Activated naive CD4-positive, alpha-beta T cell treated with anti-CD3 and anti-CD28 coated beads, Interleukin-2, amount 10 ng/mL, durations not matched to agents 7 days and 5 days (primary cell): ENCODE measurements at places on chromosomes 4 and X.
A peak's percentile ranks its signal among the peaks of the same experiment; 100 is the strongest.

GRCh38 chr4:184409911-184410692 is 64.2 kb downstream of the IRF2 start:
- H3K27ac ChIP-seq = peak overlapping the region; percentile 85
- peak; percentile 58 for DNase-seq
- no peaks in the 10 kb centered on the region for H3K27me3 ChIP-seq
- peak overlapping the region; percentile 19 for H3K4me3 ChIP-seq
- peaks cover 74% of the 10 kb centered on the region for H3K36me3 ChIP-seq
- H3K4me1 ChIP-seq = peaks cover 73% of the 10 kb centered on the region

- H3K27me3 ChIP-seq = no peaks in the 10 kb centered on the region
- H3K4me3 ChIP-seq = no peak overlapping the region
- no peaks in the 10 kb centered on the region for H3K36me3 ChIP-seq
- no peaks in the 10 kb centered on the region for H3K4me1 ChIP-seq
- DNase-seq = no peak
Observed at GRCh38 chr4:156501962-156502361, 469.6 kb downstream of the PDGFC start.

DNA sequence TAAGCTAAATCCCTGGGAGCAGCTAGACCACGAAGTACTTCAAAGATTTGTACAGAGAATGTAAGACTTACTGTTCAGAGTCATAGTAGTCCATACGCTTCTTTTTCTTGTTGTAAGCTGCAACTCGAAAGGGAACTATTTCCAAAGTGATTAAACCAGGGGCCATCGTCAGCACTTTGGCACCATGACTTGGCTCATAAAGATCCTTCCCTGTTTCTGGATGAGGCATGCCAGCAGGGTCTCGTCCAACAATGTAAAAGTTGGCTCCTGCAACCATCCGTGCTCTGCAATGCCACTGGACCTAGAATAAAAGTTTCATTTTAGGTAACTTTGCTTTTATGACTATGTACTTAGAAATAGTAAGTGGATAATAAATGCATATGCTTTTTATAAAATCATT is 88.5 kb downstream of the PAPSS1 start:
- H3K4me1 ChIP-seq = no peaks in the 10 kb centered on the region
- H3K36me3 ChIP-seq = peaks cover 4% of the 10 kb centered on the region
- no peak overlapping the region for H3K4me3 ChIP-seq
- no peak for DNase-seq
- H3K27me3 ChIP-seq = no peaks in the 10 kb centered on the region

DNA sequence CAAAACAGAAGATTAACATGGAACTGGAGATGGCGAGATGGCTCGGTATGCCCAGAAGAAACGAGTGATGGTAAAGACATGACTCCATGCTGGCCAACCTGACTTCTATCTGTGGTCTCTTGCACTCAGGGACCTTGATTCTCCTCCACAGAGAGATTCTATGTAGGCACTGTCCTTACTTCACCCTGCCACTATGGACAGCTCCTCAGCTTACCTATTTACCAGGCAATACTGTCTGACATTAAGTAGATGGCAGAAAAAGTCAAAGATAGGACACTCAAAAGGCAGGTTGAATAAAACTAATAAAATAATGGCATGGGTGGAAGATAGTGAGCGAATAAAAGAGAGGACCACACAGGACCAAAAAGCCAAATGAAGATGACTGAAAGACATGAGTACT is 35.2 kb upstream of the NDNF start:
- H3K27me3 ChIP-seq = peaks cover 12% of the 10 kb centered on the region
- H3K4me1 ChIP-seq = peaks cover 10% of the 10 kb centered on the region
- no peak overlapping the region for H3K27ac ChIP-seq
- H3K36me3 ChIP-seq = no peaks in the 10 kb centered on the region
- H3K4me3 ChIP-seq = no peak overlapping the region
- DNase-seq = no peak

- H3K36me3 ChIP-seq = no peaks in the 10 kb centered on the region
- no peak for DNase-seq
- H3K27ac ChIP-seq = no peak overlapping the region
- H3K27me3 ChIP-seq = peaks cover 4% of the 10 kb centered on the region
- H3K4me1 ChIP-seq = no peaks in the 10 kb centered on the region
Observed at GRCh38 chr4:40963897-40964478, 214.2 kb downstream of the NSUN7 start.

DNA sequence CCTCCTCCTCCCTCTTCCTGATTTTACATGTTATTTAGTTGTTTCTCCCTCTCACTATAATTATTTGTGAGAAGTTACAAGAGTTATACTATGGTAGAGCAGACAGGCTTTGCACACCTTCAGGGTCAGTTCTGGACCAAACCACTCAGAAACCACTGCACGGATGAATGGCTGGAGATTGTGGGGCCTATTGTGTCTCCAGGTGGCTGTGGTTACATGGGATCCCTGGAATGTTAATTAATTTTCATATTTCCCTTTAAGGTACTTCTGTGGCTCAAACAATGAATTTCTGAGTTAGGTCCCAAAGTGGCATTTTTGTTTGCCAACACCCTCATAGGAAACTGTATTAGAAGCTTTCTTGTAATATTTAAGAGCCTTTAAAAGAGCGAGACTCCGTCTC is 151.9 kb downstream of the BMPR1B start:
- H3K4me3 ChIP-seq = no peak overlapping the region
- no peaks in the 10 kb centered on the region for H3K36me3 ChIP-seq
- no peak for DNase-seq
- H3K27me3 ChIP-seq = no peaks in the 10 kb centered on the region
- peaks cover 17% of the 10 kb centered on the region for H3K4me1 ChIP-seq

DNA sequence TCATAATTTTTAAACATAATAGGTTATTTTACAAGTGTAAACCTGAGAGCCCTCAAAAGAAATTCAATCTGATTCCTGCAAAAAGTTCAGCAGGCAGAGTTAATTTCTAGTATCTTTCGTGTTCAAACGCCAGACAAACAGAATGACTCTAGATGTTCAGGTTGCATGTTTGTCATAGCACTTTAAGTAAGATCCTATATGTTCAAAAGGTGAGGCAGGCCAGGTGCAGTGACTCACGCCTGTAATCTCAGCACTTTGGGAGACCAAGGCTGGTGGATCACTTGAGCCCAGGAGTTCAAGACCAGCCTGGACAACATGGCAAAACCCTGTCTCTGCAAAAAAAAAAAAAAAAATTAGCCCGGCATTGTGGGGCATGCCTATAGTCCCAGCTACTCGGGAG is 1.1 kb upstream of the RASSF6 start:
- no peaks in the 10 kb centered on the region for H3K36me3 ChIP-seq
- H3K4me3 ChIP-seq = no peak overlapping the region
- DNase-seq = no peak
- peaks cover 15% of the 10 kb centered on the region for H3K27me3 ChIP-seq
- H3K4me1 ChIP-seq = peaks cover 9% of the 10 kb centered on the region

DNA sequence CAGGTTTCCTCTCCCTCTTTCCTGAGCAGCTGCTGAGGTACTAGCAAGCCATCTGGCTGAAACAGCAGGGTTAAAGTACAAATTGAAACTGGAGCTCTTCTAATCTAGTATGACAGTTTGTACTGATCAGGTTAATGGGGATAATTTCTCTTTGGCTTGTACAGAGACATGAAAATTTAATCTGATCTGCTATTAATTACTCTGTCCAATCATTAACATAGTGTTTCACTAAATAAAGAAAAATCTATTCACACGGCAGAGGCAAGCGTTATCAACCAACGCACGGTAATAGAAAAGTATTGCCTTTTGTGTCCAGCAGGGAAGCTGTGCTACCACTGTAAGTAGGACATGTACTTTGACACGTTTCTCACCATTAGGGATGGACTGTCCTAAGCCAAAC is 71.1 kb downstream of the IGSF1 start:
- no peaks in the 10 kb centered on the region for H3K4me1 ChIP-seq
- no peaks in the 10 kb centered on the region for H3K27me3 ChIP-seq
- no peaks in the 10 kb centered on the region for H3K36me3 ChIP-seq
- DNase-seq = no peak
- H3K27ac ChIP-seq = no peak overlapping the region

GRCh38 chr4:723751-724530 is 18.3 kb downstream of the PCGF3 start:
- no peaks in the 10 kb centered on the region for H3K27me3 ChIP-seq
- no peak overlapping the region for H3K27ac ChIP-seq
- H3K4me3 ChIP-seq = no peak overlapping the region
- H3K36me3 ChIP-seq = peaks cover 37% of the 10 kb centered on the region

DNA sequence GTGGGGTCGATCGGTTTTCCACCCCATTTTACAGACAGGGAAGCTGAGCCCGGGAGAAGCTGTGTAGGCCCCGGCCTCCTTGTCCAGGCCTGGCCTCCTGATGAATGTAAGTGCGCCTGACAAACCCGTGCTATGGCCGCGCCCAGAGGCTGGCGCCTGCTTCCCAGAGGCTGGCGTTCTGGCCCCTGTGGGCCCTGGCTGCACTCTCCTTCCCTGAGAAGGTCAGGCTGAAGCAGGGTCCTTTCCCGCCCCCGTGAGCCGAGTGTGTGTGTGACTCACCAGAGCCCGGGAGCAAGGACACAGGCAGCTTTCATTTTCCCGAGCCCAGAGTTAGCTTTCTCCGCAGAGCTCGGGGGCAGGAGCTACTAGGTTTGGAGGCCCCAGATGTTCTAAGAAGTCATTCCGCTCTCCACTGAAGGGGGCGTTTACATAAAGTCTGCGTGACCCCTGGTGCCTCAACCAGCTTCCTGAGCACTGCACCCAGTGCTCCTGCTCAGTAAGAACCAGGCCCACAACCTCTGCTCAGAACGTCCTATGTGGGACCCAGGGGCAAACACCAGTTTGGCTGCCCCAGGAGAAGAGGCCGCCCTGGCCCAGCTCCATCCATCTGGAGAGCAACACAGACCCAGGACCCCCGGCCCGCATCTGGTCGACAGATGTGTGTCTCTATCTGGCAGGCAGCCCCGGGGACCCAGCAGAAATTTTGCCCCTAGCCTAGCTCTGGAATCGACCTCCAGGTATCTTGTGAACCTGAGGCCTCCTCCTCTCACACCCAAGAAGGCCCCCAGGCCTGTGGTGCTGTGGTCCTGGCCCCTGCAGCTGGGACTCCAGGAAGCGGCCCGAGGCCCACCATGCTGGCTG is 13.6 kb downstream of the UVSSA start:
- no peaks in the 10 kb centered on the region for H3K4me1 ChIP-seq
- no peaks in the 10 kb centered on the region for H3K27me3 ChIP-seq
- H3K4me3 ChIP-seq = no peak overlapping the region
- no peak overlapping the region for H3K27ac ChIP-seq

DNA sequence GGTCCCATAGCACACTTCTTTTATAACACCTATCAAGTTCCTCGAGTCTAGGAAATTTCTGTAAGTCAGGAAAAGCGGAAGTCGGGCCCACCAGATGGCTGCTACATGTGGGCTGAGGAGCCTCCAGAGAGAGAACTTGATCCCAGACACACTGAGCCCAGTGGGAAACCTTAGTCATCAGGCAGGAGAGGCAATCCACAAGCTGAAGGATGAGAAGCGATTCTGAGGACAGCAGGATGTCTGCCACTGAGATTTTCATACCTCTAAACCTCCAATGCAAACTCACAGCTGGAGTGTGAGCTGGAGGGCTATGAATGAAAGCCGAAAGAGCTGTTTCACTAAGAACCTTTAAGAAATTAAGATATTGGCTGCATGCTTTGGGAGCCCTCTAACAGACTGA is 52.6 kb upstream of the PDHA1 start:
- H3K27me3 ChIP-seq = no peaks in the 10 kb centered on the region
- H3K36me3 ChIP-seq = no peaks in the 10 kb centered on the region
- no peak overlapping the region for H3K27ac ChIP-seq

DNA sequence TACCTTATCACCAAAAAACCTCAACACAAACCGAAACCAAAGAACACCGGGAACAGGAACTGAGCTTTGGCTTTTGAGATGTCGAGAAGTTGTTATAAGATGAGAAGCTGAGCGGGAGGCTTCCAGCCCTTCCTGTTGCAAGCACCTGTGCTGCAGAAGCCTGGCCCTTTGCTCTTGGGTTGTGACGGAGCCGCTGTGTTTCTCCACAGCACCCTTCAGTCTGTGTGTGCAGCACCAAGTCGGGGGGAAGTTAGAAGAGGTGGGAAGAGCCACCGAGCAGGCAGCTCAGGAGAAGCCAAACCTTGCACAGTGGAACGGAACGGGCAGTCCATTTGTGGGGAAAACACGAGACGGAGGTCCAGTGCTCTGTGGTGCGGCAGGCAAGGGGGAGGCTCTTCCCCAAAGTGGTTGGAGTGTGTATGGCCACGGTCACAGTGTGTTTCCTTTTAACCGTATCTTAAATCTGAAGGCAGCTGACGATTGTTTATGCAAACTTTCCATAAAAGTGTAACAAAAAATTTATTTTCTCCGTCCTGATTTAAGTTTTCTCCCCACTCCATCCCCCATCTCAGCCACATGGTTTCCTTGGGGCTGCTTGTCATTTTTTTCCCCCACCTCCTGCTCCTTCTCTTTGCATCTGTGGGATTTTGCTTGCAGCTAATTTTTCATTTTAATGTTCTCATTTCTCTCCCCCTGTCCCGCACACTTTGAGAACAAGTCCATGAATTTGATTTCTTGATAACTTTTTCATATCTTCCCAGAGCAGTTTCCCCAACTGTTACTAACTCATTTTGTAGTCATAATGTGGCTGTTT is 123.7 kb downstream of the STOX2 start:
- peaks cover 23% of the 10 kb centered on the region for H3K4me1 ChIP-seq
- no peaks in the 10 kb centered on the region for H3K36me3 ChIP-seq
- peak; percentile 56 for DNase-seq
- peak overlapping the region; percentile 0 for H3K27ac ChIP-seq
- H3K27me3 ChIP-seq = peaks cover 35% of the 10 kb centered on the region

DNA sequence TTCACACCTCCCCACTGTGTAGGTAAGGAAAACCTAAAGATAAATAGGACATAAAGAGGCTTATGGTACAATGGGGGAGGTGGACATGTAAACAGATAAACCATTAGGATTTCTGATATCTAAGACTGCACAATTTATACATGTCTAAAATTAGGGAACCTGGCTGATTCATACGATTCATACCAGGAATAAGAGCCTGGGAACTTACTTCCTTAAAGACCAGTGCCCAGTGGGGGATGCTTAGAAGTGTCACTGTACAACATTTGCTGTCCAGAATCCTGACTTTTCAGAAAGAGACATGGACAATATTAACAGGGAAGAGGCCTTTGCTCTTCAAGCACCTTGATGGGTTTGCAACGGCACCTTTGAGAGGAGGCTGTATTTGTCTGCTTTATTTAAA is 116.8 kb upstream of the KIT start:
- DNase-seq = no peak
- no peak overlapping the region for H3K27ac ChIP-seq
- no peaks in the 10 kb centered on the region for H3K36me3 ChIP-seq

DNA sequence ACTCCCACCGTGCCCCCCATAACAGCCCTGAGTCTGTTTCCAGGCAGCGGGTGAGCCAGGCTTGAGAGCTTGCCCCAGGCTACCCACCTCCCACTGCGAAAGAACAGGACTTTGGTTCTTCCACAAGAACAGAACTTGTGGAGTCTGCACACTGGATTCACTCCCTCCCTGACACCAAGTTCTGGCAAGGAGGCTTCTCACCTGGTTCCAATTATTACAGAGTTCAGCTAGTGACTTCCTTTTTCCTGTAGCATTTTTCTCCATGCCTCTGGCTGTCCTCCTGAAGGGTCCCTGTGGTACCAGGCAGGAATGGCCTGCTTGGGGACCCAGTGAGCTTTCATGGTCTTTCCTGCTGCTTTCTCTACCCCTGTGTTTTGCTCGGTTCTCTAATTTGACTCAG is 208.6 kb upstream of the SFRP2 start:
- no peak overlapping the region for H3K27ac ChIP-seq
- H3K4me3 ChIP-seq = no peak overlapping the region
- H3K4me1 ChIP-seq = no peaks in the 10 kb centered on the region
- no peak for DNase-seq
- H3K27me3 ChIP-seq = peaks cover 9% of the 10 kb centered on the region
- no peaks in the 10 kb centered on the region for H3K36me3 ChIP-seq
